ENCODE measurements at places on chromosomes 7 and 10. TPM values are rescaled to one million over a fixed set of nuclear protein-coding genes. Genes with fewer than 3 reads are reported as not detected.

MKRN1 gene
- total RNA-seq = 132 TPM

LRIT1 gene
- not detected for total RNA-seq

GRCh38 chr7:23114896-23115295, 9.3 kb downstream of the KLHL7 start:
- H3K4me3 ChIP-seq = no peak overlapping the region
- no peaks in the 10 kb centered on the region for H3K27me3 ChIP-seq

- H3K4me3 ChIP-seq = no peak overlapping the region
- H3K27ac ChIP-seq = no peak overlapping the region
- H3K4me1 ChIP-seq = no peaks in the 10 kb centered on the region
- H3K27me3 ChIP-seq = peaks cover 8% of the 10 kb centered on the region
- no peaks in the 10 kb centered on the region for H3K36me3 ChIP-seq
These were observed 207.9 kb upstream of the MYO3A start for GRCh38 chr10:25725917-25726716.

GRCh38 chr10:110802551-110803238, 69.0 kb upstream of the PDCD4 start:
- H3K36me3 ChIP-seq = peaks cover 4% of the 10 kb centered on the region
- DNase-seq = peak; percentile 51
- no peaks in the 10 kb centered on the region for H3K27me3 ChIP-seq
- peaks cover 69% of the 10 kb centered on the region for H3K4me1 ChIP-seq
- H3K27ac ChIP-seq = peak overlapping the region; percentile 30
- H3K4me3 ChIP-seq = peak overlapping the region; percentile 46

DNA sequence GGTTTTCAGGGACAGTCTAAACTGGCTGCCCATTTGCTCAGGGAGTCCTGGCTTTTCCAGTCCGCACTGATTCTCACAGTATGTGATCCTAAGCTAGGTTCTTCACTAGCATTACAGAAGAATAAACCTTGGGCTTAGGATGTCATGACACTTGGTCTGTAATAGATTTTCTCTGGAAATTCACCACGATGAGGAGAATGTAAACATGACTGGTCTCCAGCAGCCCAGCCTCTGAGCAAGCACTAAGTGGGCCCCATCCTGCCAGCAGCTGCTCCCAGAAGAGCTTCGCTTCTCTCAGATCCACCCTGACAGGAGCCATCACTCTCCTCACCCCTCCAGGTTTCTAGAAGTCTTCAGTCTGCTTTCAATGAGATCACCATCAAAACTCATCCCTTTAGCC, 103.7 kb upstream of the ZPBP start:
- no peaks in the 10 kb centered on the region for H3K36me3 ChIP-seq
- no peak overlapping the region for H3K27ac ChIP-seq
- H3K4me3 ChIP-seq = no peak overlapping the region
- H3K27me3 ChIP-seq = no peaks in the 10 kb centered on the region
- DNase-seq = no peak

DNA sequence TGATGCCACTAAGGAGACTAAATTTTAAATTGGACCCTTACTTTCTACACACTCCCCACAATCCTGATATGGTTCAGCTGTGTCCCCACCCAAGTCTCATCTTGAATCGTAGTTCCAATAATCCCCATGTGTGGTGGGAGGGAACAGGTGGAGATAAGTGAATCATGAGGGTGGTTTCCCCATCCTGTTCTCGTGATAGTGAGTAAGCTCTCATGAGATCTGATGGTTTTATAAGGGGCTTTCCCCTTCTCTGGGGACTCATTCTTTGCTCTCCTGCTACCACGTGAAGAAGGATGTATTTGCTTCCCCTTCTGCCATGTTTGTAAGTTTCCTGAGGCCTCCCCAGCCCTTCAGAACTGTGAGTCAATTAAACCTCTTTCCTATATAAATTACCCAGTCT, 18.4 kb upstream of the BET1 start:
- DNase-seq = peak; percentile 9
- H3K36me3 ChIP-seq = peaks cover 2% of the 10 kb centered on the region
- no peak overlapping the region for H3K4me3 ChIP-seq
- peaks cover 6% of the 10 kb centered on the region for H3K4me1 ChIP-seq
- H3K27me3 ChIP-seq = peaks cover 23% of the 10 kb centered on the region

DNA sequence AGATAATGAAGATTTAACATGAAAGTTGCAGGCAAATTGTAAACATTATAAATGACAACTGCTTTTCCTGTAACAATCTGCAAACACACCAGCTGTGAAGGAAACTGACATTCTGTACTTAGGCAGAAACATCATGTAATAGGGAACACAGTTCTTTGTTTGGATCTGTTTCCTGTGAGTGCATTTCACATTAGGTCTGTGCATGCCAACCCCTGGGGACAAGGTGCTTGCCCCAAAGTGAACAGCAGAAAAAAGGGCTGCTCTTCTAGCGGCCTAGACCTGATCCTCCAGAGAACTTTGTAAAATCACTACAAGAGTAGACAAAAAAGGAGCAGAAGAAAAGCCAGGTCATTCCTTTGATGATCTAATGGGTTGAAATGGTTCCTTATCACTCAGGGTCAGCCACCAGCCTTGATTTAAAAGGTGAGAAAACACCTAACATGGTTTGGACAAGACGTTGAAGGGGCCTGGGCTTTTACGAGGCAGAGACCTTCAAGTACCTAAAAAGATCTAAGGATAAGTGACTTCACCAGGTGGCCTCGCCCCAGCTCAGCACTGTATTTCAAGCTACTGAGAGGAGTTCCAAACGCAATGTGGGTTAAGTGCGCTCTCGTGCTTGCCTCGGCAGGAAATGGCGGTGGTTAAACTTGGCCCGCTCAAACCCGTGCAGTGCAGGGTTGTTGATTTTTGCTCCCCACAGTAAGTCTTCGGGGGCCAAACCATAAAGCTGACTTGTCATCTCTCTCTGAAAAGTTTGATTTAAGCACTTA, 249.7 kb downstream of the CREB5 start:
- peak; percentile 13 for DNase-seq
- peak overlapping the region; percentile 11 for H3K4me3 ChIP-seq
- peaks cover 30% of the 10 kb centered on the region for H3K27me3 ChIP-seq
- H3K27ac ChIP-seq = no peak overlapping the region
- peaks cover 15% of the 10 kb centered on the region for H3K4me1 ChIP-seq
